ENCODE measurements at places on chromosomes 6 and 20. TPM values are rescaled to one million over a fixed set of nuclear protein-coding genes. Genes with fewer than 3 reads are reported as not detected.

The PPP1R14C gene
- total RNA-seq, result not detected

The SIRPB2 gene
- total RNA-seq, result 0.79 TPM

The DCDC2 gene
- not detected for total RNA-seq

The GSTA4 gene
- total RNA-seq, result 23.3 TPM

The LPA gene
- total RNA-seq, result not detected

The COL10A1 gene
- total RNA-seq, result not detected

The HMGCLL1 gene
- total RNA-seq, result not detected

The LAMA4 gene
- total RNA-seq, result 444 TPM
